ENCODE measurements at places on chromosomes 12 and 14. TPM values are rescaled to one million over a fixed set of nuclear protein-coding genes. Genes with fewer than 3 reads are reported as not detected.

WIF1 gene
- total RNA-seq, result not detected

VWF gene
- 0.23 TPM for total RNA-seq

REC8 gene
- total RNA-seq, result 60.7 TPM

GPR84 gene
- 0.65 TPM for total RNA-seq

GLT8D2 gene
- total RNA-seq, result not detected

DNA sequence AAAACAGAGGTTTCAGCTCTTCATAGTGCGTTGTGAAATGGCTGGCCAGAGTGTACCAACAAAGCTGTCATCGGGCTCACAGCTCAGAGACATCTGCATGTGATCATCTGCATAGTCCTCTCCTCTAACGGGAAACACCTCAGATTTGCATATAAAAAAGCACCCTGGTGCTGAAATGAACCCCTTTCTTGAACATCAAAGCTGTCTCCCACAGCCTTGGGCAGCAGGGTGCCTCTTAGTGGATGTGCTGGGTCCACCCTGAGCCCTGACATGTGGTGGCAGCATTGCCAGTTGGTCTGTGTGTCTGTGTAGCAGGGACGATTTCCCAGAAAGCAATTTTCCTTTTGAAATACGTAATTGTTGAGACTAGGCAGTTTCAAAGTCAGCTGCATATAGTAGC lies 14.3 kb upstream of the PAPLN start:
- no peak for DNase-seq

DNA sequence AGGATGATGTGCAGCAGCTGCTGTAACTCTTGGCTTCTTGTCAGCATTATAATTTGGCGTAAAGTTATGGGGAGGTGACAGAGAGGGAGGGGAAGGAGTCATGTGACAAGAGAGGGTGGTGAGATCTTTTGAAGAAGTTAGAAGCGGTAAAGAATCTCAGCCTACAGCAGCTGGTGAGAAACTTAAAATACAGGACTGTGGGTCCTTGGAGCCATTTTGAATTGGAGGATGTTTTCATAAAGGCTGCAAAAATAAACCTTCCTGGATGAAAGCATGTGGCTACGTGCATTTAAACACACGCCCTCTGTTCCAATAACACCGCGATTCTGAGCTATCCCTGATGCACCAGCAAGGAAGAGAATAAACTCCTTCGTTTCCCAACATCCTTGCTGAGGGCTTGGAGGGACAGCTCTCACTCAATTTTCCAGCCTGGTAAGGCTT lies 133.7 kb downstream of the TMEM30B start:
- DNase-seq, result no peak

DNA sequence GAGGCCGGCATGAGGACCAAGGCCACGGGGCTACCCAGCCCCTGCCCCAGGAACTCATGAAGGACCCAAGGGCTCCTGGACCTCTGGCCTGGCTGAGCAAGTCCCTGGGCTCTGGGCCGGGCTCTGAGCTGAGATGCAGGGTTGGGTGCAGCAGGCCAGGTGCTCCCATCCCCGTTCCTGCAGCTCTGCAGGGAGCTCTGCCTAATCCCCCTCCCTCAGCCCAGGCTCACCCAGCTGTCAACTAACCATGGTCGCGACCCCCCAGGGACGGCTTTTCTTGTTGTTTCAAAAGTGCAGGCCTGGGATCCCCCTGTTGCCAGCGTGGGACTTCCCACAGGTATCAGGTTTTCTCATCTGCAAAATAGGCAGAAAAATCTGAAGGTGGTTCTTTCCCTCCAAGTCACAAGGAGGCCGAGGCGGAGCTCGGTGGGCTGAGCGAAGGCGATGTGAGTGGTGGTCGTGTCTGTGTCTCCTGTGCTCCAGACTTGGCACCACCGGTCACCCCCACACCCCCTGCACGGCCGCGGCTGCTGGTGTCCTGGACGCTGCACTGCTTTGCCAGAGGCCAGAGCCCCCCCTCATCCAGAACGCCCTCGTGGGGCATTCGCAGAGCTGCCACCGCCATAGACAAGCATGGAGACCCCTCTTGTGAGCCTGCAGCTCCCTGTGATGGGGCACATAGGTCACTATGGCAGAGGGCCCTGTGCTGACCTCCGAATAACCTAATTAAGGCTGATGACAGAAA lies 22.5 kb upstream of the GALNT9 start:
- DNase-seq, result no peak

DNA sequence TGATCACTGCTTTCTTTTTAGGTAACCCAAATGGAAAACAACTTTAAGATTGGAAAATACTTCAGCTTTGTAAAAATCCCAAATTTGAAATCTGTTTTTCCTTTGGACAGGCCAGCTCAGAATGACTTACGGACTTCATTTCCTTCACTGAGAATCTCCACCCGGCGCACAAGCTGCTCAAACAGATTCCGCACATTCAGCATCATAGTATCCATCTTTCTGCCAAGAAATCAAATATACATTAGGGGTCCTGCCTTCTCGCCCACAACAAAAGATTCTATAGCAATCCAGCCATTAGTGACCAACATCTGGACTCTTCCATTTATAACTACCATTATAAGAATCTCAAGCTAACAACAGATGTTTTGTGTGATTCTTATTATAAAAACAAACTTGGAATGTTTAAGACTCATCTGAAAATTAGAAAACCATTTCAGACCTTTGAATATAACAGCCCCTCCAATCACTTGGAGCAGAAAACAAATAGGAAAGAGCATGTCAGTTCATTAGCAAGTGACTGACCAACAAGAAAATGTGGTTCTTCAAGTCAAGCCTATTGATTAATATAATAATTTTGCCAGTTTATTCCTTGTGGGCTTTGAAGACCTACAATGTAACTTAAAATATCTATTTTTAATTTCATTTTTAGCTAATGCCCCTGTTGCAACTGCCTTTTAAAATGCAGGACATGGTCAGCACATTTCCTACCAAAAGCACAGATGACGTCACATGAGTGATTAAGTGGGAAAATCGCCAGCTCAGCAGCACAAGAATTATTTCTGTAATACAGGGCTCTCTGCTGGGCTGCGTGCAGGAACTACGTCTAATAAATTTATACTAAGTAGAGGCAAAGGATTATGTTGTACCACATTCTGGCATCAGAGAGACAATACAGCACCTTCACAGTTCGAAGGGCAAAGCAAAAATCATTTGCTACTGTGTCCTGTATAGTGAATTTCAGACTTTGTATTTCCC lies 8.5 kb downstream of the RACGAP1 start:
- no peak for DNase-seq

GRCh38 chr14:52824462-52824861 lies 33.1 kb upstream of the GNPNAT1 start:
- no peak for DNase-seq

DNA sequence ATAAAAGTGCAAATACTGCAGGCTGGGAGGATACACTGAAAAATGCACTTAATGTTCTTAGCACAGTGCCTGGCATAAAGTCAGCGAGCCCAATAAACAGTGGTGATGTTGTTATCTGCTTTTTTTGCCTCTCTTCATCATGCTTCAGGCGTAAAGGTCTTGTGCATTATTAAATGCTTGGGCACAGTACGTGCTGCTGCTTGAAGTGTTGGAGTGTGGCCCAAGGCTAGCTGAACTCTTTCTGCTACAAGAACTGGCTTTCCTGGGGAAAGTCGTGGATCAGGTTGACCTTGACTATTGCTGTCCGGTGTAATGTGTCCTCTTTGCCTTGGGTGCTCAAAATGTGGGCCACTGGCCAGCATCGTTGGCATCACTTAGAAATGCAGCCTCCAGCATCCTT lies 43.0 kb downstream of the SMOC1 start:
- DNase-seq, result no peak

DNA sequence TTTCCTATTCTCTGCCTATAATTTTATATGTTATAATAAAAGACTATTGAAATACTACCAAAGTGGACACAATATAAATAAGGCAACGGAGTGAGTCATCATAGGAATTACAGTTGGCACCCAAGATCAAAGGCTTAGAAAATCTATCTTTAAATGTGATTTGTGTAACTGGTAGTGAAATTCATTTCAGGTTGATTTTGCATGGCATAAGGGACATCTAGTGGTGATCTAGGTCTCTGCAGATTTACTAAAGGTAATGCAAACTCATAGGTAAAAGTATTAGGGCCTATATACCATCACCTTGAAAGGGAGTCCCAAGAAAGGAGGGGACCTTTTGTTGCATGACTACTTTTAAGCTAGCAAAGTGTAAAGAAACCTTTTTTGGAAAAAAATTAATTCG lies 527.2 kb downstream of the NRXN3 start:
- no peak for DNase-seq

DNA sequence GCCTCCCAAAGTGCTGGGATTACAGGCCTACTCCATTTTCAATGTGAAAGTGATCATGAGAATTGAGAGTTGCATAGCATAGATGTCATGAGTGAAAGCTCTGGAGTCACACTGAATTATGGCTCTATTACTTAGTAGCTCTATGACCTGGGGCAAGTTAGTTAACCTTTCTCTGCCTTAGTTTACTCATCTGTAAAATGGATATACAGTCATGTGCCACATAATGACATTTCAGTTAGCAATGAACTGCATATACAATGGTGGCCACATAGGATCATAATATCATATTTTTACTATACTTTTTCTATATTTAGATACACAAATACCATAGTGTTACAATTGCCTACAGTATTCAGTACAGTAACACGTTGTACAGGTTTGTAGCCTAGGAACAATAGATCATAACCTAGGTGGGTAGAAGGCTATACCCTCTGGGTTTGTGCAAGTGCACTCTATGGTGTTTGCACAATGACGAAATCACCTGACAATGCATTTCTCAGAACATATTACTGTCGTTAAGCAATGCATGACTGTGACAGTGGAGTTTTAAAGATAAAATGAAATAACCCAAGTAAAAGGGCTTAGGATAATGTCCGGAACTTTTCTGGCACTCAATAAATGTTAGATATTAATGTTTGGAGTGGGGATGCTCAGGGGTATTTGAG lies 53.1 kb downstream of the ZFYVE26 start:
- no peak for DNase-seq

DNA sequence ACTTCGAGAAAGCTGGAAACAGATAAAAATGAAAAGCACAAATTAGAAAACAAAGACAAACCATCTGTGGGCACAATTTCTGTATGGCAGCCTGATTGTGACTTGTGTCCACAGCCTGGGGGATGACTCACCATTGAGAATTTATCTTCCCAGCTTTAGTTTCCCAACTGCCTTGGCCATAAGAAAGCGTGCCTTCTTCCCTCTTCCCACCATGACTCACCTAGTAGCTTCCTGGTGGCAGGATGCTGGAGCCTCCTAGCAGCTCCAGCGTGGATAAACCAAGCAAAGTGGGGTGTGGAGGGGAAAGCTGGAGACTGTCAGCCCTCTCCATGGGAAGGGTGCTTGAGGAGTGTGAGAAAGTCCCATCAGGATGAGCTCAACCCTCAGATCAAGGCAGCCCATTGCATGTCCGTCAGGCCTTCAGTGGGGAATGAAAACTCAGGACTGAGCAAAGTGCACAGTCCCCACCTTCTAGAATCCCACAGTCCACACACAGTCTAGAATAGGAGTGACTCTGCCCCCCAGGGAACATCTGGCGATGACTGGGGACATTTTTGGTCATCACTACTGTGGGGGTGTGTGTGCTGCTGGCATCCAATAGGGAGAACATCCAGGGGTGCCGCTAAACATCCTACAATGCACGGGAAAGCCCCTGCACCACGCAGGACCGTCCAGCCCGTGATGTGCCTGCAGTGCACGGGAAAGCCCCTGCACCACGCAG lies 22.4 kb upstream of the SERPINA6 start:
- DNase-seq, result no peak

DNA sequence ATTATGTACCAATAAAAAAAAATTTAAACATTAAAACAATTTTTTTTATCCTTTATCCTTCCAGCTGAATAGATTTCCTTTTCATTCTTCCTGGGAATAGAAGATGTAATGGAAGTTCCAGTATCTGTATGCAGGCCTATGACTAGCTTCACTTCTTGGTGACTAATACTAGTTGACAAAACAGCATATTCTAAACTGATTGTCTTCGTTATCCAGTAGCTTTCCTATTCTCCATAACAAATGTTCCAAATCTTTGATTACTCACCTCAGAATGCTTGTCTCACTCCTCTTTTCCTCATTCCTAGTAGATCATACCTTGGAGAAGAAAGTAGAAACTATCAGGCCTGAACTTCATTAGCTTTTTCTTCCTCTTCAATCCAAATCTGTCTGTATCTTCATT lies 70.7 kb downstream of the PLEKHA5 start:
- no peak for DNase-seq

DNA sequence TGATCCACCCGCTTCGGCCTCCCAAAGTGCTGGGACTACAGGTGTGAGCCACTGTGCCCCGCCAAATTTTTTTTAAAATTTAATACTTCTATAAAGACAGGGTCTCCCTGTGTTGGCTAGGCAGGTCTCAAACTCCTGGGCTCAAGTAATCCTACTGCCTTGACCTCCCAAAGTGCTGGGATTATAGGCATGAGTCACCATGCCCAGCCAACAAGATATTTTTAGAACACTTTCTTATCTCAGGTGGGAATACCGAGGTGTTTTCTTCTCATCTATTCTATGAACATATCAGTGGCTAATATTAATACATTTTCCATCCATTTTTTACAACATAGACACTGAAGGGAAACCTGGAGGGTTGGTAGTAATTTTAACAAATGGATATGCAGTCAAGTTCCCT lies 38.0 kb upstream of the DHRS4 start:
- no peak for DNase-seq

DNA sequence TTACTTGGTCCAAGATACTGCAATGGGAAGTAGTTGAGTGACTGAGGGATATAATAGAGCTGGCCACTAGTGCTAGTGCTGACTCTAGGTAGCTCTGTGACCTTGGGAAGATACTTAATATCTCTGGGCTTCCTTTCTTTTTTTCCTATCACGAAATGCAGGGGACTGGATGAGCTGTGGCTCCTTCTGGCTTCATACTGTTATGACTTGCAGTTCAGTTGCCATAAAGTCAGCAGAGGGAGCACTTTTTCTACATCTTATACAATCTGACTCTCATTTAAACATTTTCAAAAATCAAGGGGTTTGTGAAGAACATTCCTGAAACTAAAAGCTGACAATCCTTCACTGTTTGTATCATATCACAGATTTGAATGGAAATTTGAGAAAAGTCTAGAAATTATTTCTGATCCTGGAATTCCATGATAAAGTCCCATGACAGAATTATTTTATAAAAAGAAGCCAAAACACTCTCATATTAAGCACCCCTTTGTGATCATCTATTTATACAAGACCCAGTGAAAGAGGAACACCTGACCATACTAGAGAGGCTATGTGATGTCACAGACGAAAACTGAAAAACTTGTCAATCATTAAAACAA lies 5.3 kb downstream of the BHLHE41 start:
- no peak for DNase-seq

DNA sequence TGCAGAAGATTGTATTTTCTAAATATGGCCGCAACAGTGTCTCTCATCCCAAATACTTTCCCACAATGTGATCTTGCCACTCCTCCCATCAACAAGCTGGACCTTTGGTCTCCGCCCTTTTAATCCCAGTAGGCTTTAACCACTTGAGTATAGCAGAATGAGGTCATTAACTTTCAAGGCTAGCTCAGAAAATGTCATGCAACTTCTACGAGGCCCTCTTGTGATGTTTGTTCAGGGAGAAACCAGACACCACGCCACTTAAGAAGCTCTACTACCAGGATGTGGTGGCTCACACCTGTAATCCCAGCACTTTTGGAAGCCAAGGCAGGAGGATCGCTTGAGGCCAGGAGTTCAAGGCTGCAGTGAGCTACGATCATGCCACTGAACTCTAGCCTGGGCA lies 20.1 kb upstream of the OR6J1 start:
- no peak for DNase-seq
